ENCODE measurements at places on chromosomes 5 and 9.

DNA sequence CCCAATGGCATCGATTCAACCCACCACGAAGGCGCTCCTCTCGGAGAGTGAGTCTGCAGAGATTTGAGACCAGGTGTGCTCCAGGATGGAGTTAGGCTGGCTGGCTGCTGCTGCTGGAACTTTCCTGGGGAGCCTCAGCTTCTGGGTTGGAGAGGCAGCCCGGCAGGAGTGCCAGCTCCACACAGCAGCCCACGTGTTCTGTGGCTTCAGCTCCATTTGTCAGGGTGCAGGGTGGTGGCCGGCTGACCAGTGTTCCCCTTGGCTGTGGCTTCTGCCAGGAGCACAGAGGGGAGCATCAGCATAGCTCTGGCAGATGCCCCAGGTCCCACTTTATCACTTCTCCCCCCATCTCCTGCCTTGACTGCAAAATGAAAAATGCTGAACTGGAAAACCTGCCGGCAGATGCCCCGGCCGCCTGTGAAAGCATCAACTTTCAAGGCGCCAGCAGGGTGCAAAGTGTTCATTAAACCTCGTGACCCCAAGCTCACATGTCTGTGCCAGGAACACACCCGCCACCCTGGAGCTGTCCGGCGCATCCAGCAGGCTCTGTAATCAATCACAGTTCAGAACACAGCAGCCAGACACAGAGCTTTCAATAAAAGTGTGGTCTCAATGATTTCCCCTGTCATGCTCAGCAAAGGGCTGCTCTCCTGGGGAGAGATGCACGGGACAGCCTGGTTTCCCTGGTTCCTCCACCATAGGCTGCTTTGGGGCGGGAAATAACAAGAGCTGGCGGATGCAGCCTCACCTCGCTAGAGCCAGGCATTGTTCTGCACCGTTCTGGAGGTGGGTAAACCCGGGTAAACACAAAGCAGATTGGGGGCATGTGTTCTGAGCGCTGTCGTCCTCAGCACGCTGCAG lies 53.2 kb downstream of the TRIP13 start:
- DNase-seq: peak; percentile 74

- DNase-seq: no peak
Measured at GRCh38 chr9:70136632-70137031, 93.0 kb downstream of the MAMDC2 start.

- DNase-seq: no peak
Measured at GRCh38 chr9:108609227-108609896, 246.4 kb downstream of the ACTL7B start.

DNA sequence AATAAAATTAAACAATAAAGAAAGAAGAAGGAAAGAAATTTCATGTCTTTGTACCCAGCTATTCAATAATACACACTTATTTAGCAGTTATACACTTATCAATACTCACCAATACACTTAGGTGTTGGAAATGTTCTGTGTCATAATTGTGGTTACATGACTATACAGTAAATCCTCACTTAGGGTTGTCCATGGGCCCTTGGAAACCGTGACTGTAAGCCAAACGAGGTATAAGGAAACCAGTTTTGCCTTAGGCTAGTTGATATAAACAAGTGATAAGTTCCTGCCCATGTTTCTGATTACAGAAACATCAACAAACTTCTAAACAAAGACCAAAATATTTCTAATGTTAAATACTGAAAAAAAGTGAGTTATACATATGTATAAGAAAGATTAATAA lies 10.0 kb upstream of the SLCO4C1 start:
- no peak for DNase-seq

DNA sequence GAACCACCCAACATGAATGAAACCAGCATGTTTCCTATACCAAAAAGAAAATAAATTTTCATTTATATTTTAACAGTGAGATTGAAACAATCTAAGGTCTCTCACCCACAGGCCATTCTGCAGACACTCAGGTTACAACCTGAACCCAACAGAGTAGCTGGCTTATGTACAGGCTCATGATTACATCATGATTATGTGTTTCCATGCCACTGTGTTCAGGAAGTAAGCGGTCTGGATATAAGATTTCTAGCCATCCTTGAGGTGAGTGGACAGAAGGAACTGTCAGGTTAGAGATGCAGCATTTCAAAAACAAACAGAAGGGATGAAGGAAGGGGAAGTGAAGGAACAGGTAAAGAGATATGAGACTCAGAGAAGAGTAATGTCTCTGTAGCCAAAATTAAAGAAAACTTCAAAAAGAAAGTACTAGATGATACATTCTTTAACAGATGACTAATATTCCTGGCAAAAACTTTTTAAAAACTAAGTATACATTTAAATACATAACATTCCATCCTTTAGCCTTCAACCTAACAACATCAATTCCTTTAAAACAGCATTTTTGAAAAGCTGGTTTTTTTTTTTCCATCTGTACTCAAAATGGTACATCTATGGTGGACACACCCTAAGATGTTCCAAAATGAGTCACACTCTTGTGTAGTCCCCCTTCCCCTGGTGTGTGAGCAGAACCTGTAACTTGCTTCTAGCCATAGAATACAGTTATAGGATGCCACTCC lies 119.8 kb downstream of the LPAR1 start:
- no peak for DNase-seq

DNA sequence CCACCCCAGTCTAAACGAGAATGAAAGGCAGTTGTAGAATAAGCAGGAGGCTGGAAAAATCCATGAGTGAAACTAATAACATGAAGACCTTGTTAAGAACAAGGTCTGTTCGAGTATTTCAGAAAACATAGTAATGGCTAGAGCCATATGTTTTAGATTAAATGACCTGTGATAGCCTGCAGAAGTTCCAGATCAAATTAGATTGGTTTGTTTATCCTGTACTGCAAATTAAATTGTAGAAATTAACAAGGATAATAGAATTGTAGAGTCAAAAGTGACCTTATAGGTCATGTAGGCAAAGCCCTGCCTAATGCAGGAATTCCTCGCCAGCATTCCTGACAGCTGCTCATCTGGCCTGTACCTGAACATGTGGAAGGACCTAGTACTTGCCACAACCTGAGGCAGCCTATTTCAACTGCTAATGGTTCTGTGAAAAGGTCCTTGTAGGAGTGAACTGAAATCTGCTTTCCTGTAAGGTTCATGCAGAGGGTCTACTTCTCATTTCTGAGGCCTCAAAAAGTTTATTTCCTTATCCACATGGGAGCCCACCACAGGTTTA lies 17.2 kb downstream of the LIX1 start:
- no peak for DNase-seq

GRCh38 chr5:75524071-75524470 lies 12.4 kb downstream of the POLK start:
- DNase-seq: no peak

- DNase-seq: no peak
Measured at GRCh38 chr9:134494273-134494815, 147.3 kb upstream of the COL5A1 start.

DNA sequence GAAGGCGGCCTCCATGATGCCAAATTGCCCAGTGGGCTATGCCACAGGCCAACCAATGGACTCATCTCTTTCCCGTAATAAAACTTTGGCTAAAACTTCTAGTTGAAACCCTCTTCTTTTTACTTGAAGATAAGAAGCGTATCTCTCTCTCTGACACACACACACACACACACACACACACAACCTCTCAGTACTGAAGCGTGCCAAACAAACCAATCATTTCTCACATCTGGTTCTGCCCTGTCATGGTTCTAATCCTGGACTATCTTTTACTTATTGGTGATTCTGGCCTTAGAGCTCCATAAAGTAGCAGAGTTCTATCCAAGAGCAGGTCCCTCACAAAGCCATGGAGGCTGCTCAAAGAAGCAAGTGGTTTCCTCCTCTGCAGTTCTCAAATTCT lies 64.6 kb downstream of the PTCH1 start:
- no peak for DNase-seq

DNA sequence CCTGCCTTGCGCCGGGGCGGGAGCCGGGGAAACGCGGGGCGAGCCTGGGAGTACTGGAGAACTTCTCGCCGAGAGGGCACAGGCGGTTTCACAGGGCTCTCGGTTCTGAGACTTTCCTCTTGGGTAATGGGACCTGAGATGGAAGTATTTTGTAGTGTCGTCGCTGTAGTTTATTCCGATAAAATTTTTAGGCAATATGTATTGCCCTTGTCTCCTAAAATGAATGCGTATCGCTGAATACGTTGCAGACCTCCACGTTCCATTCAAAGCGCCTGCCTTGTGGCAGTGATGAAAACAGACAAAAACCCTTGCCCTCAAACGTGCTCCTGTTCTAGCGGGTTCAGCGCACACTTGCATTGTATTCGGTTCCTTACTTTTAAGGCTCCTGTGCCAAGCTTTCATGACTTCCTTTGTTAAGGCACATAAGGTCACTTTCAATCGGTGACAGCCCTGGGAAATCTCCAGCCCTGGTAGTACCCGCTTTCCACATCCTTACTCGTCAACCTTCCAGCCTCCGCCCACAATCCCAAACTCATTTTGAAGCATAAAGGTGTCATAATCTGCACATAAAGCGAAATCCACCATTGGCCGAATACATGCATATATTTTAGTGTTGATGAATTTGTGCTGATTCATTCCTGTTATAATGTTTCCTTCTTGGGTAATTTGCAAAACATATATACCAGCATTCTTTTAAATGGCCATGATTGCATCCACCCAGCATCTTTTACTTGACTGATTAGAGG lies 694 bp downstream of the RMI1 start:
- peak; percentile 23 for DNase-seq

GRCh38 chr9:21452681-21453080 lies 12.4 kb downstream of the IFNA1 start:
- DNase-seq: no peak

DNA sequence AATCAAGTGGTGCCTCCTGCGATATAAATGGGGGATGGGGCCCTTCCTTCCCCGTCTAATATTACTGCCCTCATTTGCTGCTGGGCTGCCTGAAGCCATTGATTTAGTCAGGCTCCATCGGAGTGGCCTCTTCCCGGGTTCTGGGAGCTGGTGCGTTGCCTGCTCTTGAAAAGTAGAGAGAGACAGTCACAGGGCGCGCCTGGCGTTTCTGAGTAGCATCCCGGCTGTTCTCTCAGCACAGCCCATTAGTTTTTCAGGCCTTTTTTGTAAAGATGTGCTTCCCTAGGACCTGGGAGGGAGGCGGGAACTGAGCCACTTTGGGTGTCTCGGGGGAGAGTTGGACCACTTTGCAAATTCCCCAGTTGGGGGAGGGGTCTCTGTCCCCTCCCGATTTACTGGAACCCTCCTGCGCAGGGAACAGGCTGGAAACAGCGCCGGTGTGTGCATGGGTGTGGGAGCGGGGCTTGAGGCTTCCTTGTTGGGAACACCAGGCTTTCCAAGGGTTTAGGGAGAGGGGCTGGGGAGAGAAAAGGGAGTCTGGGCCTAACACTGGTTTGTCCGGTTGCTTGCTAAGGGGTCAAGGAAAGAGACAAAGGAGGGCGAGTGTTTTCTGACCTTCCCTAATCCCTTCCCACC lies 4.7 kb downstream of the PRDM6 start:
- no peak for DNase-seq

GRCh38 chr5:107134931-107135330 lies 535.8 kb downstream of the EFNA5 start:
- no peak for DNase-seq

GRCh38 chr9:69678843-69679538 lies 6.8 kb upstream of the APBA1 start:
- no peak for DNase-seq

GRCh38 chr9:123893831-123894460 lies 36.0 kb downstream of the DENND1A start:
- no peak for DNase-seq

- no peak for DNase-seq
Measured at GRCh38 chr9:5671711-5672353, 42.9 kb downstream of the RIC1 start.

GRCh38 chr9:110072597-110073355 lies 135.2 kb downstream of the C9orf152 start:
- no peak for DNase-seq

DNA sequence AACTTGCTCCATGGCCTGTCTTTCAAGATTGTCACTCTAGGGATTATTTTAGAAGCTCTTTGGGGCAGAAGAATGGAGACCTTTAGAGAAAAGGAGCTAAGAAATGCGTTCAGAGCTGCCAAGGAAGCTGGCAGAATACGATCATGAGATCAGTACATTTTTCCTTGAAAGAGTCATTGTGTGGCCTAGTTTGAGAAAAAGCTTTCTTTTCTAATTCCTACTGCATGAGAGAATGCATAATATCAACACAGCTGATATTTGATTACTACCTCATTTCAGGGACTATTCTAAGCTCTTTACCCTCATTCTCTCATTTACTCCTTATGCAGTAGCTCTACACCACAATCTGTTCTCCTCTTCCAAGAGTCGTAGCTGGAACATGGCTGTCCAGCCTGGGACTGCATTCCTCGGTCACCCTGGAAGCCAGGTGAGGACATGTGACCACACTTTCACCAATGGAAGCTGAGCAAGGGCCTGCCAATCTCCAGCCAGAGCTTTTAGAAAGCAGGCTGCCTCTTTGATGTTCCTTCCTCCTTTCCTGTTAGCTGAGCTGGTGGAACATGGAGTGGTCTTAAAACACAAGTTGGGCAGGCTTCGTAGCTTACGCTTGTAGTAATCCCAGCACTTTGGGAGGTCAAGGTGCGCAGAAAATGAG lies 99.3 kb upstream of the LHFPL2 start:
- DNase-seq: no peak
